ENCODE measurements at places on chromosomes 3 and 15.

- no peak for DNase-seq
Measured at GRCh38 chr3:42847731-42848130, 27.9 kb downstream of the CYP8B1 start.

- DNase-seq = no peak
Measured at GRCh38 chr3:136938334-136938733, 19.4 kb upstream of the IL20RB start.

DNA sequence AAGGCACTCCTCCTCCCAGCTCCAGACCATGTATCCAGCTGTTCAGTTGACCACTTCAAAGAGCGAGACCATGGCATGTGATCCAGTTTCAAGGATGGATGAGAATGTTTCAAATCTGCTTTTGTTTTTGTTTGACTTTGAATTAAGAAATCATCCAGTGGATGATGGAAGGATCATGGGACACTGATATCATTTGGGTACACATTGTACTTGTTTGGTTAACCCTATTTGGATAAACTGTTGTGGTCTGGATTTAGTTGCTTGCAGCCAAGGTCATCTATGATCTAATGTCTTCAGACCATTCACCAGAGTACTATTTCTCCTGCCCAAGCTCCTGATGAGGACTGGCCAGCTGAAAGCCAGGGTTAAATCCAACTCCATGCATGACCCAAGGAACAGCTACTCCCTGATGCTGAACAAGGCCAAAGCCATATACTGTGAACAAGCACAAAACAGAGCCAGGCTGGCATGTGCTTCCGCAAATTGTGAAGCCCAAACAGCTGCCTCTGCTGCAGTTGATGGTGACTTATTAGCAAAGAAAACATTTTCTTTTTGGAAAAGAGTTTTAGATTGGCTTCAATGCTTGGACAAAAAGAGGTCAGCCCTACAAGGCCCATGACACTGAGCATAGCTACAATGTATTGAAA, 5.2 kb upstream of the ADAMTS17 start:
- DNase-seq = no peak

DNA sequence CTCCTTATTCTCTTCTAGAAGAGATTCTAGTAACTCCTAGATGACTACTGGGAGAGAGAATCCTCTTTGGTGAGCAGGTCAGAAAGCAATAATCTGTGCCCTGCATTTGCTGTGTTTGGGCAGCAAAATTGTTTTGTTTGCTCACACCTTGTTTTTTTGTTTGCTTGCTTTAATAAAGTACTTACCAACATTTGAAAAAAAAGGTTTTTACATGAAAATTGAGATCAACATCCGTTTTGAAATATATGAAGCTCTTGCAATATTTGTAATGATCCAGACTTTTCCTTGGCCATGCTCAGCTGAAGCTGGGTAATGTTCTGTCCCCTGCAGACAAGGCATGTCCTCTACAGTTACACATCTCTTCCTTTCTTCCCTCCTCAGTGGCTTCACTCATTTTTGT, 62.2 kb downstream of the DIPK2A start:
- no peak for DNase-seq

GRCh38 chr3:425079-425478, 228.5 kb downstream of the CHL1 start:
- DNase-seq = no peak

GRCh38 chr3:15778332-15778858, 19.4 kb downstream of the ANKRD28 start:
- DNase-seq = no peak

DNA sequence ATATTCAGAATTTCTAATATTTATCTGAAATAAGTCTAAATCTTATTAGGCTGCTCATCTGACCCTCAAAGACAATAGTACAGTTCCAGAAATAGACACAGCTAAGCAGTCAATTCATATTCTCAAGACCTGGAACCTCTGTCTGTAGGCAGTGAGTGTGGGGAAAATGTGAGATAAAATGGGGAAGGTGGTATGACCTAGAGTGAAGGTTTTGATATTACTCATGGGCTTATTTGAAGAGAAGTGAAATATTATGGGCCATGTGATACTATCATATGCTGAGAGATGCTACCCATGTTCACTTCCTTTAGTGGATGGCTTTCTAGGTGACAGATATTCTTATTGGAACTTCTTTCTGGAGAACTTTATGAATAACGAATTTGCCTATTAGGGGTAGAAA, 33.5 kb downstream of the TGFBR2 start:
- DNase-seq = peak; percentile 32

DNA sequence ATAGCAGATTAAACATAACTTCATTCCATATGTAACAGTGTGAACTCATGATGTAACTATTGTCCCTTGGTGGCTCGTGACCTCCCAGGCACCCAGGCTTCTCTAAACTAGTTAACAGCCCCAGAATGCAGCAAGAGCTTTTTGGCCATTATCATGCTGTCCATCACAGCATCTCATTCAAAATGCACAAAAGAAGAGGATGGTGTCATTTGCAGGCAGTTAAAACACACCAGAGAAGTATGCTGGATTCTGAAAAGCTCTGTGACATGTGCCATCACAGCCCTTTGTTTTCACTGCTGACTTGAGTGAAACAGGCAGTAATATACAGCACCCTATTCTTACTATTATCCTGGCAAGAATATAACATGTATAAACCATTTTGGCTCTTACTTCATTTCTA, 117.6 kb upstream of the CHMP2B start:
- no peak for DNase-seq

- no peak for DNase-seq
Measured at GRCh38 chr3:119998166-119998565, 96.1 kb downstream of the GSK3B start.

DNA sequence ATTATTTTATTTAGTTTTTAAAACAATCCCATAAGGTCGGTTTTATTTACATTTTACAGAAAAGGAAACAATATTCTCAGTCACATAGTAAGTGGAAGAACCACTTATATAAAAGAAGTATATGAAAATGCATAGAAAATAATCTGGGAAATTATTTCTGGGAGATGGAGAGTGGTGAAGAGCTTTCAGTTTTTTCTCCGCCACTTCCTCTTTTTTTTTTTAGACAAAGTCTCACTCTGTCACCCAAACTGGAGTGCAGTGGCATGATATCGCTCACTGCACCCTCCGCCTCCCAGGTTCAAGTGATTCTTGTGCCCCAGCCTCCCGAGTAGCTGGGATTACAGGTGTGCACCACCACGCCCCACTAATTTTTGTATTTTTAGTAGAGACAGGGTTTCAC, 21.2 kb downstream of the RAD51 start:
- no peak for DNase-seq

- no peak for DNase-seq
Measured at GRCh38 chr15:101625980-101626379, 26.2 kb downstream of the TM2D3 start.

DNA sequence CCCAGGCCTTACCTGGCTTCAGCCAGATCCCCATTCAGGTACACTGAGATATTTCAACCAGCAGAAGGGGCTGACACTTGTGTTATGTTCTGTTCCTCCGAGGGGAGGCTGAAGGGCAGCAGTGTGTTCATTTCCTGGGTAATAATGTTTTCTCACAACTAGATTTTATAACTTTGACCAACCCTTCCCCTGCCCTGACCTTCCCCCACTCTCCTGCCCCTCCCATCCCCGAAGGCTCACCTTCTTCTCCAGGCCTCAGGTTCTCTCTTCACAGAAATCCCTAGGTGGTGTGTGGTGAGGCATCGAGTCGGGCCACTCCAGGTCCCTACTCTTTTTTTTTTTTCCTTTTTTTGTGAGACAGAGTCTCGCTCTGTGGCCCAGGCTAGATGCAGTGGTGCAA, 34.6 kb downstream of the EPHB3 start:
- no peak for DNase-seq

DNA sequence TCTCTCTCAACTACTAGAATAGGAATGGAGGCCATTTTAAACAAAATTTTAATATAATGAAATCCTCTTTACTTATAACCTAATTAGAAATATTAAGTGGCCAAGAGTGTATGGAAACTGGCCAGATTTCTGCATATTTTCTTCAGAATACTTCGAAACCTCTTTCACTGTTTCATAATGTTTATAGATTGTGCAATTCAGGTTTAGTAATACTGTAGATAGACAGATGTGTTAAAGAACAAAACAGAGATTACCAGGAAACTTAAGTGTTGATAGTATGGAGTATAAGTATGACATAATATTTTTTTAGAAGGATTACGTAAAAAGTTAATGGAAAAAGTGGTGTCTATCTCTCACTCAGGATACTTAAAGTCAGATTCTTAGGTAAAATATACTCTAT, 4.7 kb downstream of the ABHD5 start:
- no peak for DNase-seq

GRCh38 chr15:60772395-60773120, 293.6 kb upstream of the ICE2 start:
- no peak for DNase-seq

DNA sequence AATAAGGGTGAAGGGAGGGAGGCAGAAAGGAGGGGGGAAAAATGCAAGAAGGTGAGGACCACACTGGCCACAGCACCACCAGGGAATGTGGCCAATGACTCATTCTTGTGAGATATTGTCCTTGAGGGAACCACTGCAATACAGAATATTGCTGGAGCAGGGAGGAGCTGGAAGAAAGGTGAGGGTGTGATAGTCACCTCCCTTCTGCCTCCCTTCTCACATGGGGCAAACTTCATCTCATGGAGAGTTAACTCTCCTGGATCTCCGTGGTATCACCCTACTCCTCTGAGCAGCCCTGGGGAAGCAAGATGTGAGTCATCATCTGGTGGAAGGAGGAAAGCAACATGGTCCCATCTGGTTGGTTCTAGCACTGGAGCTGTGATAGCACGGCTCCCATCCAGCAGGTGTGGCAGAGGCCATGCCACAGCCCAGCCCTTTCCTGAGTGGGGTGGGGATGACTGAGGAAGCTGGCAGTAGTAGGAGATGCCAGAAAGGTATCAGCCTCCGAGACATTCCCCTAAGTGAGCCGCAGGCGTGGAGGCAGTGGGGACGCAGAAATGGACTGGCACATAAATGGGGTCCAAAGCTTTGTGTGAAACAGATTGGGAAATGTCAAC, 115.9 kb upstream of the LPP start:
- DNase-seq = no peak

- DNase-seq = no peak
Measured at GRCh38 chr3:118587037-118587741, 447.5 kb downstream of the IGSF11 start.

DNA sequence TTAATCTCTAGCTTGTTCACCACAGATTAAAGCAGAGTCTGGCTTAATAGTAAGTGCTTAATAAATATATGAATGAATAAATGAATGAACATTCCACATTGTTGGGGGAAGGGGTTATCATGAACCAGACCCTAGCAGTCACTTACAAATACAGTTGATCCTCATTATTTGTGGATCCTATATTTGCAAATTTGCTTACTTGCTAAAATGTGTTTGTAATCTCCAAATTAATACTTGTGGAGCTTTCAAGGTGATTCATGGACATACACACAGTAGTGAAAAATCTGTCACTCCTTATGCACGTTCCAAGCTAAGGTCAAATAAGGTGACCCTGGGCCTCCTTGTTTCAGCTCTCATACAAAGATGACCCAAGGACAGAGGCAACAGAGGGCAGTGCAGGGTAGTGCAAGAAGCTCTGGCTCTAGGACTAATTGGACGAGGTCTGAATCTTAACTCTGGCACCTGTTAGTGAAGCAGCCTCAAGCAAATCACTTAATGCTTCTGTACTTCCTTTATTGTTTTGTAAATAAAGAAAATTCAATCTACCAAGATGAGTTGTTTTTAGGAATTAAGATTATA, 112.8 kb upstream of the C2CD4B start:
- no peak for DNase-seq

- no peak for DNase-seq
Measured at GRCh38 chr15:94487635-94488034, 256.3 kb downstream of the MCTP2 start.

GRCh38 chr3:161920196-161920595, 423.6 kb downstream of the OTOL1 start:
- DNase-seq = no peak

- DNase-seq = no peak
Measured at GRCh38 chr3:102353805-102354204, 81.0 kb upstream of the ZPLD1 start.

- DNase-seq = no peak
Measured at GRCh38 chr3:134052370-134052769, 22.6 kb upstream of the SLCO2A1 start.

GRCh38 chr3:81218023-81218422, 543.4 kb downstream of the GBE1 start:
- DNase-seq = no peak

- DNase-seq = no peak
Measured at GRCh38 chr3:150218236-150218635, 189.9 kb upstream of the TSC22D2 start.

DNA sequence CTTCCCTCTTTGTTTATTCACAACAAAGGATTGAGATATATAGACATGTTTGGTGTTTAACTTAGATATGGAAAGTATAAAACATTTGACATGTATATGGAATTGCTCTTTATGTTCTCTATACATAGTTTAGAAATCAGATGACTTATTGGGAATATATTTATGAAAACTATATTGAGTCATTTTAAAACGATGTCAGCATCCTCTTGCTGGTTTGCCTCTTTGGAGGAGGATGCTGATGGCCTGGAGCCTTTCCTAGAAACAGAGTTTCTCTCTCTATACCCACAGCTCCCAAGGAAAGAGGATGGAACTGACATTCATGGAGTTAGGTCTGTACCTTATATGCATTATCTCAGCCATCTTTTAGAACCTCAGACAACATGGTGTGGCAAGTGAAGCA, 40.3 kb downstream of the ZBTB38 start:
- no peak for DNase-seq

- no peak for DNase-seq
Measured at GRCh38 chr3:193857996-193858395, 265.0 kb downstream of the OPA1 start.

- no peak for DNase-seq
Measured at GRCh38 chr3:181695661-181696491, 15.8 kb upstream of the SOX2 start.

GRCh38 chr3:134791992-134792391, 3.1 kb upstream of the EPHB1 start:
- DNase-seq = no peak

DNA sequence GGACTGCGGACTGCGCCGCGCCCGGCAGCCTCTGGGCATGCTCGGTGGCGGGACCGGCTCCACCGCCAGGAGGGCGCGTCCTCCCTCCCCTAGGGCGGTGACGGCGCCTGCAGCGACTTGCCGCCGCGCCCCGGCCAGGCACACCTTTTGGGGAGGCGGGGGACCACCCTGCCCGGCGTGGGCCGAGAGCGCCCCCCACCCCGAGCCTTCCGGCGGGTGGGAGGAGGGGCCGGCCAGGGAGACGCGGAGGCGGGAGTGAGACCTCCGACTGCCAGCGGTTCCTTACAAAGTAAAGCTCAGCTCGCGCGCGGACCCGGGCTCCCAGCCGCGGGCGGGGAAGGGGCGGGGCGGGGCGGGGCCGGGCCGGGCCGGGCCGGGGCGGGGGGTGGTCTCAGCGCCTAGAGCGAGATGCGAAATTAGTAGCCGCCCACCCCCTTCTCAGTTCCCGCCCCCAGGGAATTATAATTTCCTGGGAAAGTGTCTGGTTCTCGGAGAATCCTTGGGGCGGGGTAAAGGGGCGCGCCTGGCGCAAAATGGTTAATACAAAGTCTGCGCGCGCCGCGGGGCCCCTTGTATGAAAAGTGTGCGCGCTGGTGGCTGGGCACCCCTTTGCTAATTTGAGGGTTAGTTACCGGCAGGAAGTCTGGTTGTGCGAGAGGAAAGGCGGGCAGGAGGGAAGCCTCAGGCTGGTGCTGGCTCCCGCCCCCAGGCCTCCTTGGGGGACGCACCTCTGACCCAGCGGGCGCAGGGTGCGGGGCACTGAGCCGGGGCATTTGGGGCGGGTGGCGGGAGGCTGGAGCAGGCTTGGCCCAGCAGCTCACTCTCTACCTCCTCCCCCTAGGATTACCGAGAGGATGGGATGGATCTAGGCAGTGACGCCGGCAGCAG, 224.8 kb upstream of the IL12A start:
- DNase-seq = no peak

Data from GM18507 (cell line).